CD4-positive, alpha-beta T cell treated with Interleukin-15 for 4 hours (primary cell): ENCODE measurements at places on chromosomes 1 and 21.

- DNase-seq: no peak
Observed at GRCh38 chr1:25694167-25695007, 77.8 kb downstream of the MAN1C1 start.

DNA sequence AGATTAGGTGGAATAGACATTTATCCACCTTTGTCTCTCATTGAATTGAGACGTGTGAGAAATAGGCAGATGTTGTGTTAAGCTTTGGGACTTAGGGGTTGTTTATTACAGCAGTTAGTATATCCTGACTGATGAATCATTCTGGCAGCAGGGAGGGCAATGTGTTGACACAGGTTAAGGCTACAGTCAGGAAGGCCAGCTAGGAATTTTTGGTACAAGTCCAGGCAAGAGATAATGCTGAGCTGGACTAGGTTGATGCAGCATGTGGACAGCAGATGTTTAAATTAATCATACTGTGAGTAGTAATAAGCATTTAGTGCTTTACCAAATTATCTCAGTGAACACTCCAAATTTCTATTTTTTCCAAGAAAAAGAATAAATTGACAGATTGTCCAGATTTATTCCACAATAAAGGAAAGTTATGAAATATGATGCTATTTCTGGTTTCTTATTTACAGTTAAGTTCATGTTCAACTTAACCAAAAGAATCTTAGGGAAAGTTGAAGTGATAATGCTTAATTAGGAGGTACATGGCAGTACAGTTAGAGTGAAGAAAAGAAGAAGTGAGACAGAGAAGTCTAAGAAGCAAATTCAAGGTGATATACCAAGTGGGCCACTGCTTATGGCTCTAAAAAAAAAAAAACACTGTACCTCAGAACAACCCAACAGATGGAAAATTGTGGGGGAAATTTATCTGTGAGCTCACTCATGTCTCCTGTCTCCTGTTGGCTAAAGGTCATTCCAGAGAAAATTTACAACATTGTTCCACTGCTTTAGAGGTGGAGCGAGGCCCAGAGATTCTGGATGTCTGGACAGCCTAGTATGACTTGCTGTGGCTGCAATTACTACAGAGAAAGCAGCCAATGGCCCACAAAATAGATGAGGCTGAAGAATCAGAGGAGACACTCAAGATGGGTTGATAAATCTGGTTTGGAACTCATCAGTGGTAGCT lies 102.7 kb upstream of the C21orf91 start:
- DNase-seq: no peak

- DNase-seq: no peak
Observed at GRCh38 chr1:58844176-58844575, 60.3 kb upstream of the JUN start.

- no peak for DNase-seq
Observed at GRCh38 chr1:3360646-3361257, 93.7 kb upstream of the ARHGEF16 start.

DNA sequence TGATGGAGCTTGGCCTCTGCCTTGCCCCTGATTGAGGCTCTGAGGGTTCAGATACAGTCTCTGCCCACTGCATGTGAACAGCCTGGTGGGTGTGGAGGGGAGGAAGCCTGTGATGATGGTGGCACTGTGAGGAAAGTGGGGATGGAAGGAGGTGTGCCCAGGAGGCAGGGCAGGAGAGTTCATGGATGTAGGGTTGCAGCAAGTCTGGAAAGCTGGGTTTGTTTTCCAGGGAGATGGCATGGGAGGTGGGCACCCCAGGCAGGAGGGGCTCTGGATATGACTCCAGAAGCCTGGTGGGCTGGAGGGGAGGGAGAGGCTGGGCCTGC lies 63.2 kb downstream of the ADARB1 start:
- no peak for DNase-seq

GRCh38 chr21:46000182-46000730 lies 18.7 kb downstream of the COL6A1 start:
- no peak for DNase-seq

- no peak for DNase-seq
Observed at GRCh38 chr1:225845571-225846259, 35.8 kb downstream of the EPHX1 start.

DNA sequence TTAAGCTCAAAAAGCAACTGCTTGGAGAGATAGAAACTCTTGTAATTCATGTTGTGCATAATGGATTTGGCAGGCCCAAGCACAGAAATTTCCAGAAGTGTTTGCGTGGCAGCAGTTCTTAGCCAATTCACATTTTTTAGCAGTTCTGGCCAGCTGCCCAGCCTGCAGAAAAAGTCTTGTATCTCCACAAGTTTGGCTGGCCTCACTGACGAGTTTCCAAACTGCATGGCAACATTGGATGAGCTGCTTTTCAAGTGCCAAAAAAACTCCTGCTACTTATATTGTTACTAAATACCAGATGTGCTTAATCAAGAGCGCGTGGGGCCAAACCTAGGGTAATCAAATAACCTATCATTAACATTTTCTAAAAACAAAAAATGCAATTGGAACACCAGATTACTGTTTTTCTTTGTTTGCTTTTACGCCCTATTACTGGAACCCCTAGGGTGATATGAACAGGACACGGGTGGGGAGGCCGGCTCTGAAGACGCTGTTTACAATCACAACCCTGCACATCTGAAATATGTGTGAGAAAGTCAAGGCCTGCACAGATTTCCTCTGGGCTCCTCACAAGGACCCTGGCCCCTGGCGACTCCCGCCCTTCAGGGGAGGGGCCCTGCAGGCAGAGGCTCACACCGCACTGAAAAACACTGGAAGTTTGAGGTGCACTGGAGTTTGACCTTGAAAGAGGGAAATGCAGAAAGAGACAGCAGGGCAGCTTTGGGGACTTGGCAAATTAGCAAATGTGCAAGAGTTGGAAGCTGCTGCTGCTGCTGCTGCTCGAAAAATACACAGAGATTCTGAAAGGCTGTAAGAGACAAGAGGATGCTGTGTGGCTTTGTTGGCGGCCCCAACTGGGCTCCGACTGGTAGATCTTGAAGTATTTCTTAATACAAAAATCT lies 55.2 kb upstream of the TARBP1 start:
- no peak for DNase-seq

GRCh38 chr1:183272390-183272848 lies 86.4 kb downstream of the LAMC2 start:
- no peak for DNase-seq

DNA sequence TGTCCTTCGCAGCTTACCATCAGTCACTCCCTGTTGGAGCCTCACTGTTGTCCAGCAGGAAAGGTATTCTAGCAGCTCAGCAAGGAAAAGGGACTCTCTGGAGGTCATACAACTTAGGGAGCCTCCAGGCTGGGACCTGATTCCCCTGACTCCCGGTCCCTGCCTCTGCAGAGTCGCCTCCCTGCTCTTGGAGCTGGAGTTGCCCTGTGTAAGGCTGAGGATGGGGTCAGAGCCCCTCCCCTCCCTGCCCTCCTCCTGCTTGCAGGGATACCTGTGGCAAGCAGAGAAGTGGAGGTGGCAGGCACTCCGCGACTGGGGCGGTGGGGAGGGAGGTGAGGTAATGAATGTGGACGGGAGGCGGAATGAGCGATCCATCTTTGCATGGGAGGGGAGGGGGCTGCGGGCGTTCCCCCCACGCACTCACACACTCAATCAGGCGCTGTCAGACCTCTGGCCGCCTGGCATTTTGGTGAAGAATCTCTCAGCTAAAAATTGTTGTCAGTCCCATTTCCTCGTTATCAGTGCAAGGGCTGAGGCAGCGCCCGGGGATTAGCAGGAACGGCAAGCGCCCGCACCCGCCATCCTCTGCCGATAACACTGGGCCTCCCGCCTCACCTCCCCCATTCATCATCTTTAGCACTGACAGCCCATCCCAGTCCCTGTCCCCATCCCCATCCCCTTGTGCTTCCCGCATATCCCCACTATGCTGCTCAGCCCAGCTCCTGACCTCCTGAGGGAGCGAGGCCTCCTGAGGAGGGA lies 64.3 kb downstream of the TMEM53 start:
- no peak for DNase-seq

DNA sequence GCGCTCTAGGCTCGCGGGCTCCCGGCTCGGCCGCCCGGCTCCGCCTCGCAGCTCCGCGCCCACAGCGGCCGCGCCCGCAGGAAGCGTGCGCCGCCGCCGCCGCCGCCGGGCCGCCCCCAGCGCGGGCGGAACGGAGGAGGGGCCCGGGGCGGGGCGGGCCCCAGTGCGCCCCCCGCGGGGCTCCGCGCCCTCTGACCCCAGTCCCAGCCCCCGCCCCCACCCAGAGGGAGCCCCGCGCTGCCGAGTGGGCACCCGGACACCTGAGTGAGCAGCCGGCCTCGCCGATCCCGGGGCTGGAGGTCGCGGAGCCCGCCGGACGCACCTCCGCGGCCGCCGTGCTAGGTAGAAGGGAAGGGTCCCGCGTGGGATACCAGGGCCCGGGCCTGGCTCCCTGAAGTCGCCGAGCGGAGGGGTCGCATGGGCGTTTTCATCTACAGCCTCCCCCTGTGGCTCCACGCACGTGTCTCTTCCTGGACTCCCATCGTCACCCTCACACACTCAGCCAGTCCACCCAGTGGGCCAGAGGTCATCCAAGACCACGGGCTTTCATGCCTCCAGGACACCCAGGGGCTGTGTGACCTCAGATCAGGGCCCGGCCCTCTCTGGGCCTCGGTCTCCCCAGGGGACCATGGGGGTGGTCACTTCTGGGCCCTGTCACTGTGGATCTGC lies at the start of gene SDC3:
Gene SDC3, minus strand, starts transcription at position 63 of the 669 bp plus-strand sequence. CDS start 172 bp downstream, outside the sequence.
- no peak for DNase-seq

GRCh38 chr1:224623310-224623714 lies 7.2 kb downstream of the CNIH3 start:
- DNase-seq: no peak

DNA sequence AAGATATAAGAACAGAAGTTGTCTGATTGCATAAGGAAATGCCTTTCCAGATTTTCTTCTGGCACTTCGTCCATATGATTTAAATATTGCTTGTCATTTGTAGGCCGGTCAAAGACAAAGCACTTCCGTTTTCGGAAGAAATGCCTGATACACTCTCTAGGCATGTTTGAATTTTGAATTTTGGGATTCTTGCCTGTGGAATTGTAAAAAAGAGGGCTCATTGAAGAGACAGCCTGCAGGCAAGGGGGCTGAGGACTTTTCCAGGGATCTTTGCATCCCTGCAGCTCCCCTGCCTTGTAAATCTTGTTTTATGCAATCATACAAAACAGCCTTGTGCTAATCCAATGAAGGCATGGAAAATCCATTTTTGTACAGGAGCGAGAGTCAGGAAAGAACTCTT lies 7.4 kb downstream of the GBP4 start:
- no peak for DNase-seq

DNA sequence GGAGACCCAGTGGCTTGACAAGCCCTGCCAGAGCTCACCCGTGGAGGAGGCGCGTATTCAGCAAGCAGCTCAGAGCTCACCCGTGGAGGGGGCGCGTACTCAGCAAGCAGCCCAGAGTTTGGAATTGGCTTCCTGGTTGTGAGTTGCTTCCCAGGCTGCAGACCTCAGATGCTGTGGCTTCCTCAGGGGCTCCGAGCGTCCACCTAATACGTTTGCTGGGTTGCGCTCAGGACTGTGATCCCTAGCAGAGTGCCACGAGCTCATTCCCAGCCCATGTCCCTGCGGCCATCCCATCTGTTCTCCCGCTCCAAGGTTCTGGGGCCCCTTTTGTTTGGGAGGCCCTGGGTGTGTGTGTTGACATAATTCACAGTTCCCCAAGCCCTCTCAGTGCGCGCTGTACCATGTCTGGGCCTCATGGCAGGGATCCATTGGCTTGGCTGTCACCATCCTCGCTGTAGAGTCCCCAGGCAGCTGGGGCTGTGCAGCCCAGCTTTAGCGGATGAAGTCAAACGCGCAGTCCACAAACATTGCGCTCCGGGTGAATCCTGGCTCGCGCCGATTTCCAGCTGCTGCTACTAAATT lies 3.6 kb downstream of the AJAP1 start:
- DNase-seq: no peak

- no peak for DNase-seq
Observed at GRCh38 chr1:52569449-52570210, 16.7 kb upstream of the TUT4 start.

GRCh38 chr1:92425617-92426016 lies 61.1 kb downstream of the GFI1 start:
- DNase-seq: no peak

- DNase-seq: no peak
Observed at GRCh38 chr1:234701737-234702341, 91.9 kb upstream of the IRF2BP2 start.

DNA sequence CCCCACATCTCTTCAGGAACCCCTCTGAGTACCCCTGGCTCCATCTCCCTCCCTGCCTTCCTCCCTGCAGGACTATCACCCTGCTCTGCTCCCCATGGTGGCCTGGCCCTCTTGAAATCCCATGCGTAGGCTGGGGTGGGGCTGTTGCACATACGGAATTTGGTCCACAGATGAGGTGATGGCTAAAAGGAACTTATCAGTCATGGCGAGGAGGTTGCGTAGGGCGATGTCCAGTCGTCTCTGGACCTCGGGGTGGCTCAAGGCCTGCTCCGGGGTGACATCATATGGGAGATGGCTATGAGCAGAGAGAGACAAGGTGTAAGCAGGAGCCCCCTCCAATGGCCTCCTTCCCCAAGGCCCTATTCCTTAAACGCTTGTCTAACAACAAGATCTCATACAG lies 35.3 kb downstream of the IQGAP3 start:
- DNase-seq: no peak

DNA sequence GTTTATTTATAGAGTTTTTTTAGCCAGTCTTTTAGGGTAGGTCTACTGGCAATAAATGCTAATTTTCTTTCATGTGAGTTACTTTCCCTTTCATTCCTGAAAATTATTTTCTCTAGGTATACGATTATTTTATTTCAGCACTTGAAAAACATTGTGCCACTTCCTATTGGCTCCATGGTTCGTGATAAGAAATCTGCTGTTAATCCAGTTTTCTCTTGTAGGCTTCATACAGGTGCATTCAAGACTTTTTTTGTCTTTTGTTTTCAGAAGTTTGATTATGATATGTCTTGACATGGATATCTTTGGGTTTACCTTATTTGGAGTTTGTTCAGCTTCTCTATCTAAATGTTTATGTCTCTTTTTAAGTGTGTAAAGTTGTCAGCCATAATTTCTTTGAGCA lies 148.3 kb downstream of the HS2ST1 start:
- DNase-seq: no peak

GRCh38 chr1:43354936-43355335 lies 3.8 kb upstream of the CDC20 start:
- DNase-seq: no peak

DNA sequence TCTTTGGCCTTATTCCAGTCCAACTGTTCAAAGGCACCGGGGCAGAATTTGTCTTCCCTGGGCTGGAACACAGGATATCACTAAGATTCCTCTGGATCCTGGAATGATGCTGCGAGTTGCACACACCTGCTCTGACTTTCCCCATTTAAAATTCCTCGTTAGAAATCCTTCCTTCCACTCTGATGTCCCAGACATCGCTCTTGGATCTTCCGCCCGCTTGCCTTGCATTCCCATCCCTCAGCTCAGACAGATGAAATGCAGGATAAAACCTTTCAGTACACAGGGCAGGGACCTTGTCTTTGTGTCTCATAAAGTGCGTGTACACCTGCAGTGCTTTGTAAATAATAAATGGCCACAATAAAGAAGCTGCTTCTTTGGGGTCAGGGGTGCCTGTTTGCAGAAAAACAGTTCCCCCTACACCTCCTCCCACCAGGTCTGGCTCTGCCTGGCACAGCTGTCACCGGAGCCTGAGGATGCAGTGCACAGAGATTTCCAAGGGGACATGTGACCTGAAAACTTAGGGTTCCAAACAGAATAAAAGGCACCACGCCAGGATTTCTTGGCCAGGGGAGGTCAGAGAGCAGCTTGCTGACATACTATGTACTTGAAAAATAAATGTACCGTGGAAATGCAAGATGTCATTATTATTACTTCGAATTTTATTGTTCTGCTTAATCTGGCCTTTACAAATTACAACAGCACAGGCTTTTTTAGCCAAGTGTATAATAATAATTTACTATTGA lies 62.9 kb upstream of the SYT6 start:
- DNase-seq: no peak
